CD4-positive, alpha-beta memory T cell (primary cell): ENCODE measurements at places on chromosomes 5 and 9.
A peak's percentile ranks its signal among the peaks of the same experiment; 100 is the strongest.

- H3K36me3 ChIP-seq = no peaks in the 10 kb centered on the region
- H3K4me1 ChIP-seq = no peaks in the 10 kb centered on the region
- H3K27ac ChIP-seq = no peak overlapping the region
- H3K4me3 ChIP-seq = no peak overlapping the region
Observed at GRCh38 chr9:38373679-38374078, 18.8 kb upstream of the ALDH1B1 start.

GRCh38 chr5:167643631-167644280 is 647.7 kb upstream of the WWC1 start:
- no peaks in the 10 kb centered on the region for H3K4me1 ChIP-seq
- DNase-seq = no peak
- no peak overlapping the region for H3K4me3 ChIP-seq
- H3K27ac ChIP-seq = no peak overlapping the region

DNA sequence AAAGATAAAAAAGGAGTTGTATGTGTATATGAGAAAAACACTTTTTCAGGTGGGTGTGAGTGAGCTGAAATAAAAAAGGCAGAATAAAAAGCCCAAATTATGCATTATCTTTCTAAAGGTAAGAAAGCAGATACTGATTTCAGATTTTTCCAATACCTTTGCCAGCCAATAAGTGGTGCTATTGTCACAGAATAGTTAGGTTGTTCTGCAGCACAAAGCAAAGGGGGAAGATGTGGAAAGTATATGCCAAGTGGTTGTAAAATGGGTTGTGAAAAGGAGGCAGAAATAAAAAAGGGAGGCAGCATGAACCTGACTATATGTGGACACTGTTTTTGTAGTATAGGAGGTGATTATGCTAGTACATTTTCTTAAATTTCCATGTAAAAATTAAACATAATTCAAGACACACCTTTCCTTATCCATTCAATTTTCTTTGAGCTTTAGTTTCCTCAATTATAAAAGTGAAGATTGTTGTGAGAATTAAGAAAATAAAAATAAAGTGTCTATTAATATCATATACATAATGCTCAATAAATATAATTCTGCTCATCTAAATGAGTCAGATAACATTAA is 106.7 kb downstream of the SMIM15 start:
- no peaks in the 10 kb centered on the region for H3K36me3 ChIP-seq
- H3K27me3 ChIP-seq = no peaks in the 10 kb centered on the region
- peak; percentile 16 for DNase-seq

DNA sequence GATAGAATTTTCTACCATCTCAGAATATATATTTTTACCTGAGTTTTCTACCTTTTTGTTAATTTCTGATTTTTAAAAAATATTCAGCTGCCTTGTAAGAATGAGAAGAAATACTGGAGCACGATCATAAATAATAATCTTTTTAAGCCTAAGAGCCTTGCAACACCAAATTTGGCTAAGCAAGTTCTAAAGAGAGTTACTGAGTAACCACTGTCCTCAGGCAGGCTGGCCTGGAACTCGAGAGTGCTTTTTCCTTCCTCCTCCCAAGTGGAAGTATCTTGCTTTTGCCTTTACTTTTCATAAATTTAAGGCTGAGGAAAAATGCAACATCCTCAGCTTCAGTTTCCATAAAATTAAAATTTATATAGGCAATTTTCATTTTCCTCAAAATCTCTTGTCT is 21.0 kb downstream of the GLRX start:
- no peaks in the 10 kb centered on the region for H3K4me1 ChIP-seq
- no peaks in the 10 kb centered on the region for H3K36me3 ChIP-seq
- H3K27me3 ChIP-seq = no peaks in the 10 kb centered on the region
- no peak for DNase-seq
- H3K27ac ChIP-seq = no peak overlapping the region
- H3K4me3 ChIP-seq = no peak overlapping the region

DNA sequence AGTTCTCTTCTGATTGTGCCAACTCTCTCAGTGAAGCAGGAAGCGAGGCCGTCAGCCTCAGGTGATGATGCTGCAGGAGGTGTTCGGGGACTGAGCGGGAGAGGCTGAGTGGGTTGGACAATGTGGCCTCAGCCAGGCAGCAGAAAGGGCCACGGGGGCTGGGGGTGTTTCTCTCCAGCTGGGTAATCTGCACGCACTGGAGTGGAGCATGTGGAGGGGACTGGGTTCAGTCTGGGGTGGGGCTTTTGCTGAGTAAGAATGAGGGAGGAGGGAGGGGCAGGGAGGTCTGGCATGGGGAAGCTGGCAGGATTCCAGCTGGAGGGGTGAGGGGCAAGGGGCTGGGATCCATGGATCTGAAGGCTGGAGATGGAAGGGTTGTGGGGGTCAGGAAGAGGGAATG is 60.8 kb upstream of the PHYKPL start:
- H3K27me3 ChIP-seq = no peaks in the 10 kb centered on the region
- H3K4me3 ChIP-seq = no peak overlapping the region
- no peaks in the 10 kb centered on the region for H3K4me1 ChIP-seq
- H3K27ac ChIP-seq = no peak overlapping the region
- DNase-seq = no peak

DNA sequence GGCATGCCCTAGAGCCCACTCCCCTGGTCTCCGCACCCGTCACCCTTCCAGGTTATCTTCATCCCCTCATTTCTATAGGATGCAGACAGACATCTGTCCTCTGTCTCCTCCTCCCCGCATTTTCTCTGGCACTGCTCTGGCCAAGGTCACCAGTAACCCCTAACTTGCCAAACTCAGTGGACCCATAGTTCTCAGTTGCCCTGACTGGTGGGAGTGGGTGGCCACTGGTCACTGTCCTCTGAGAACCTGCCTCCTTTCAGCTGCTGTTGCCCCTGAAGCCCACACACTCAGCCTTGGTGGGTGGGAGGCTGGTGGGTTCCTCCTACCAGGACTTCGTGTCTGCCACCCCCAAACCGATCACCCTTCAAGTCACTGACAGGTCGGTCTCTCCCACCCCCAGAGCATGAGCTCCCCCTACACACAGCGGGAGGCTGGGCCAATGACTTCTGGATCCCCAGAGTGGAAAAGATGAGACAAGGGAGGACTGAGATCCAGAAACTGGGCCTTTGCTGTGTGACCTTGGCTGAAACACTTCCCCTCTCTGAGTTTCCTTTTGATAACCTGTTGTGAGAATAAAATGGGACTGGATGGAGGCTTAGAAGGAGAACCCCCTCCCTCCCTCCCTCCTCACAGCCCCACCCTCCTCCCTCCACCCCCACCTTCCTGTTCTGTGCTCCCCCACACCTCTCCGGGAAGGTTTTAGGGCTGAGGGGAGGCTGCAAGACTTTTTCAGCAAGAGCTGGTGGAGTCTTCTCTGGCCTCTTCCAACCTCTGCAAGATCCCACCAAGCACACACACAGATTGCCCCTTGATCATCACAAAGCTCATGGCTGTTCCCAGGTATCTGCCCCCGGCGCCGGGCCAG is 2.4 kb upstream of the DBN1 start:
- H3K4me3 ChIP-seq = no peak overlapping the region
- H3K27ac ChIP-seq = no peak overlapping the region
- peaks cover 3% of the 10 kb centered on the region for H3K27me3 ChIP-seq
- peaks cover 5% of the 10 kb centered on the region for H3K4me1 ChIP-seq

DNA sequence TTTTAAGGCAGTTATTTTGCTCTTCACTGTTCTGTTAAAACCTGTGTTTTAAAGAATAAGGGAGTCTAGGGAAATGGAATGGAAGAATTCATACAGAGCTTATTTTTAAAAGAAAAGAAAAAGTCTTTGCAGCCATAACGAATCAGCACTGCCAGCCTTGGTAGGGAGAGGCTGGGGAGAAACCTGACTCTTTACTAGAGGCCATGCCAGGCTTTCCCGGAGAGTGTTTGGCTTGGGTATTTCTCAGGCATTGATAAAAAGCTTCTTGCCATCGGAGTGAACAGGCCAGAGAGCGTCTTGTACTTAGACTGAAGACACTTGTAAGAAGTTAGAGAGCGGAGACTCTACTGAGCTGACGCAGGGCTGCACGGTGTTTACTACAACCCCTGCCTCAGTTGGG is 72.7 kb upstream of the NFIL3 start:
- H3K4me1 ChIP-seq = no peaks in the 10 kb centered on the region
- no peak overlapping the region for H3K27ac ChIP-seq
- no peak for DNase-seq
- no peaks in the 10 kb centered on the region for H3K27me3 ChIP-seq
- H3K36me3 ChIP-seq = no peaks in the 10 kb centered on the region

GRCh38 chr9:73065439-73065838 is 86.2 kb upstream of the ANXA1 start:
- no peaks in the 10 kb centered on the region for H3K4me1 ChIP-seq
- H3K36me3 ChIP-seq = no peaks in the 10 kb centered on the region
- peaks cover 4% of the 10 kb centered on the region for H3K27me3 ChIP-seq
- DNase-seq = no peak
- H3K4me3 ChIP-seq = no peak overlapping the region

DNA sequence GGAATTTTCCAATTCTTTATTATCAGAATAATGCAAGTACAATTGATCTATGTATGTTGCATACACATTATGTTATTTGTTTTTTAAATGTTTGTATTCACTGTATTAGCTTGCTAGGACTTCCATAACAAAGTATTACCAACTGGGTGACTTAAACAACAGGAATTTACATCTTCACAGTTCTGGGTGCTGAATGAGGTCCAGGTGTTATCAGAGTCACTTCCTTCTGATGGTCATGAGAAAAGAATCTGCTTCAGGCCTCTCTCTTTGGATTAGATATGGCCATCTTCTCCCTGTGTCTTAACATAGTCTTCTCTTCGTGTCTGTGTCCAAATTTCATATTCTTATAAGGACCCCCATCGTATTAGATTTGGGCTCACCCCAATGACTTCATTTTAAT is 229.1 kb upstream of the TRPC7 start:
- no peak for DNase-seq
- H3K27ac ChIP-seq = no peak overlapping the region
- H3K36me3 ChIP-seq = no peaks in the 10 kb centered on the region
- no peaks in the 10 kb centered on the region for H3K27me3 ChIP-seq
- no peak overlapping the region for H3K4me3 ChIP-seq
- no peaks in the 10 kb centered on the region for H3K4me1 ChIP-seq

DNA sequence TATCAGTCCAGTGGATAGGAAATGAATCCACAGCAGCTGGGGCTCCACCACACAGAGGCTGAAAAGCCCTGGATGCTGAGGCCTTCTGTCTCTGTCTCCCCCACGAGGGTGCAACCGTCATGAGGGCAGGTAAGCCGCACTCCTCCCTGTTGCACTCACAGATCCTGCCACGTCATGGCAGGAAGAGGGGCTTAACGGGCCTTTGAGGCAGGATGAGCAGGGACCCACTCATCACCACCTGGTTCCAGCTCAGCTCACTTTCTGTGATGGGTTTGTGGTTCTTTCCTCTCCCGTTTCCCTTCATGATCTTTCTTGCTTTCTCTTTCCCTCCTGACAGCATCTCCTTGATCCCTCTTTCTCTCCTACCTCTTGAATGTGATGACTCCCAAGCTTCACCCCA is 575.2 kb downstream of the CCDC171 start:
- H3K27ac ChIP-seq = no peak overlapping the region
- no peaks in the 10 kb centered on the region for H3K27me3 ChIP-seq
- no peak for DNase-seq
- H3K36me3 ChIP-seq = no peaks in the 10 kb centered on the region
- H3K4me1 ChIP-seq = no peaks in the 10 kb centered on the region
- no peak overlapping the region for H3K4me3 ChIP-seq

- H3K4me3 ChIP-seq = no peak overlapping the region
- no peaks in the 10 kb centered on the region for H3K36me3 ChIP-seq
- H3K4me1 ChIP-seq = no peaks in the 10 kb centered on the region
- DNase-seq = no peak
Observed at GRCh38 chr9:19432473-19432872, 23.7 kb downstream of the ACER2 start.

- no peaks in the 10 kb centered on the region for H3K4me1 ChIP-seq
- H3K36me3 ChIP-seq = no peaks in the 10 kb centered on the region
- no peak overlapping the region for H3K4me3 ChIP-seq
- no peaks in the 10 kb centered on the region for H3K27me3 ChIP-seq
Observed at GRCh38 chr9:135281791-135282737, 194.6 kb downstream of the OLFM1 start.

DNA sequence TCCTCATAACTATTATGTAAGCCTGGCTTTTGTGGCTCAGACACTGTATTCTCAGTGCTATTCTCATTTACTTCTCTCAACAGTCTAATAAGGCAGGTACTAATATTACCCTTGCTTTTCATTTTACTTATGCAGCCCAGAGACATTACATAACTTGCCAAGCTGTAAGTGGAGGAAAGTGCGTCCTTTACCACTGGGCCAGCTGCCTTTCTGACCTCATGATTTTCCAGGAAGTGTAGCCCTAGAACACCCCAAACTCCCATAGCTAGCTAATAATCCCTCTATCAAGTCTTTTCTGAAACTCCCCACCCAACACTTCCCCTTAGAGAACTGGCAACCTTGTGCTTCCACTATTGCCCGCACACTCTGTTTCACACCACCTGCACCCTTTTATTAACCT is 192.9 kb upstream of the HMHB1 start:
- H3K27me3 ChIP-seq = no peaks in the 10 kb centered on the region
- H3K27ac ChIP-seq = no peak overlapping the region
- H3K4me3 ChIP-seq = no peak overlapping the region
- H3K36me3 ChIP-seq = no peaks in the 10 kb centered on the region
- no peak for DNase-seq

GRCh38 chr5:138585157-138585556 is 10.0 kb upstream of the HSPA9 start:
- no peaks in the 10 kb centered on the region for H3K36me3 ChIP-seq
- H3K4me1 ChIP-seq = no peaks in the 10 kb centered on the region
- no peaks in the 10 kb centered on the region for H3K27me3 ChIP-seq
- DNase-seq = no peak

DNA sequence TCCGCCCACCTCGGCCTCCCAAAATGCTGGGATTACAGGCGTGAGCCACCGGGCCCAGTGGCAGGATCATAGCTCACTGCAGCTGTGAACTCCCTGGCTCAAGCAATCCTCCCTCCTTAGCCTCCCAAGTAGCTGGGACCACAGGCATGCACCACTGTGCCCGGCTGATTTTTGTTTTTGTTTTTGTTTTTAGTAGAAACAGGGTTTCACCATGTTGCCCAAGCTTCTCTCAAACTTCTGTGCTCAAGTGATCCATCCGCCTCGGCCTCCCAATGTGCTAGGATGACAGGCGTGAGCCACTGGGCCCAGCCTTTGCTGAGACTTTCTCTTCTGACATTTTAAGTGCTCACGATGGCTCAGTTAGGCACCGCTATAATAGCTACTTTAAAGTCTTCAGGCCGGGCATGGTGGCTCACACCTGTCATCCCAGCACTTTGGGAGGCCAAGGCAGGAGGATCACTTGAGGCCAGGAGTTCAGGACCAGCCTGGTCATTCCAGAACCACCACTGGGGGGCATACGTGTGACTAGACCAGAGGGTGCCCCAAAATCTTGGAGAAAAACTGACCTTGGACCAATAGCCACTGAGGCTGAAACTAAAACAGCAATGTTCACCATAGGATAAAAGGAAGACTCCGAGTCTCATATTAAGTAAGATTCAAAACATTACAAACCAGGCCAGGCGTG is 3.1 kb upstream of the ENTPD8 start:
- DNase-seq = no peak
- H3K4me3 ChIP-seq = no peak overlapping the region
- peaks cover 13% of the 10 kb centered on the region for H3K4me1 ChIP-seq
